ENCODE measurements at places on chromosomes 7 and 10.
A peak's percentile ranks its signal among the peaks of the same experiment; 100 is the strongest.

DNA sequence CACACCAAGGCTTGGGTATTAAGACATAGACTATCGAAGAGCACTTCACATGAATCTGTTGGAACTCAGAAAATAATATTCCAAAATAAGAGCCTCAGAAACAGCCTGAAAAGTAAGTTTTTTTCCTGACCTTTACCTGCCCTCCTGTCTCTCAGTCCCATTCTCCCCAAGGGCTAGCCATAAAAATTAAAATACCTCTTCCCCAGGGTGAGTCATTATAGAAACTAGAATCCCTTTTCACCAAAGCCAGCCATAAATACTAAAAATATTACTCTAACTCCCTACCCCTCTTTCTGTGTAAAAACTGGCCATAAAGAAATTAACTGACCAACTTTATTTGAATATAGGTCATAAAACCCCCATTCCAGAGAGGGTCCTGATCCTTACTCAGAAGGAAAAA is 87.9 kb upstream of the TMEM106B start:
- no peak for DNase-seq

GRCh38 chr10:27998178-27998953 is 513 bp downstream of the ODAD2 start:
- peak; percentile 8 for DNase-seq

DNA sequence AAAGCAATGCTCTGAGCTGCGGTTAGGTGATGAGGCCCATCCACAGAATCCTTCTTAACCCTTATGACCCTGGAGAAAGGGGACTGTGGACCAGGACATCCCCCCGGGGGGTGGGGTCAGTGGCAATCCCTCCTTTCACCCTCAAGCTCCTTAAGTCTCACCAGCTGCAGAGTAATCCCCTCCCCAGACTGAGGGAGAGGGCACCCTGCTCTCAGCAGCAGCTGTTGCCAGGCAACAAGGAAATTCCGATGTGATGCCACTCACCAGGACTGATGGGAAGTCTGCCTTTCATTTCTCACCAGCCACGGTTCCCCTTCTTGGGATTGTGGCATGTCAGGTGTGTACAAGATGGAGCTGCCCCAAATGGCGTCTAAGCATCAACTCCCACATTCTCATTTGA is 129.6 kb downstream of the DOCK1 start:
- no peak for DNase-seq

DNA sequence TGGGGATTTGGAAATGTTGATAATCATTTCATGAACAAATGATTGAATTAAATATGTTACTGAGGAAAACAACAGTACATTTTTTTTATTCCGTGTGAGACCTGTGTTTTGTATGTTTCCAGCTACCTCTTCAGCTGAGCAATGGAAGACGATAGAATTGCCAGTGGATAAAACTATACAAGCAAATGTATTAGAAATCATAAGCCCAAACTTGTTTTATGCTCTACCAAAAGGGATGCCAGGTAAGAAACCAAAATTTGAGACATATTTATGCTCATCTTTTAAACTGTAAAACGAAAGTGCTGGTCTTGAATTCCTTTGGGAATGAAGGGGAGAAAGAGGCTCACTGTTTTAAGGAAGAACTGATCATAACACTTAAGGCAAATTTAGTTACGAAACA is 17.8 kb upstream of the VWA2 start:
- no peak for DNase-seq

GRCh38 chr10:99341248-99341647 is 12.1 kb downstream of the CNNM1 start:
- no peak for DNase-seq

DNA sequence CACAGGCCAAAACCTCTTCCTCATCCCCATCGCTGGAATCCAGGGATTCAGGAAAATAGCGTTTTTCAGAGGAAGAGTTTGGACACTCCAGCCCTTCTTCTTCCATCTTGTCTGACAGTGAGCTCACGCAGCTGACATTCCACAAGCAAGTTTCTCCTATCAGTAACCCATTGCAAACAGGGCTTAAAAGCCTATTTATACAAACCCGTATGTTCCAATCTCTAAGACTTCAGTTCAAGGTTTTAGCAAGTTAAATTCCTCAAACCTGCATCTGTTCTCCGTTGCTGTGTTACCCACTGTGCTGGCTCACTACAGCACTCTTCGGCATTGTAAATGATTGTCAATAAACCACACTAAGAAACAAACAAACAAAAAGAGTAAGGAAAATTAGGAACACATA is 373 bp downstream of the DHX32 start:
- DNase-seq, result no peak

Measured in stimulated activated CD4-positive, alpha-beta T cell treated with anti-CD3 and anti-CD28 coated beads, Interleukin-12 subunit alpha, Interleukin-12 subunit beta, amount 100 ng/mL, for 48 hours (primary cell).